ENCODE measurements at places on chromosomes 1 and 21.

DNA sequence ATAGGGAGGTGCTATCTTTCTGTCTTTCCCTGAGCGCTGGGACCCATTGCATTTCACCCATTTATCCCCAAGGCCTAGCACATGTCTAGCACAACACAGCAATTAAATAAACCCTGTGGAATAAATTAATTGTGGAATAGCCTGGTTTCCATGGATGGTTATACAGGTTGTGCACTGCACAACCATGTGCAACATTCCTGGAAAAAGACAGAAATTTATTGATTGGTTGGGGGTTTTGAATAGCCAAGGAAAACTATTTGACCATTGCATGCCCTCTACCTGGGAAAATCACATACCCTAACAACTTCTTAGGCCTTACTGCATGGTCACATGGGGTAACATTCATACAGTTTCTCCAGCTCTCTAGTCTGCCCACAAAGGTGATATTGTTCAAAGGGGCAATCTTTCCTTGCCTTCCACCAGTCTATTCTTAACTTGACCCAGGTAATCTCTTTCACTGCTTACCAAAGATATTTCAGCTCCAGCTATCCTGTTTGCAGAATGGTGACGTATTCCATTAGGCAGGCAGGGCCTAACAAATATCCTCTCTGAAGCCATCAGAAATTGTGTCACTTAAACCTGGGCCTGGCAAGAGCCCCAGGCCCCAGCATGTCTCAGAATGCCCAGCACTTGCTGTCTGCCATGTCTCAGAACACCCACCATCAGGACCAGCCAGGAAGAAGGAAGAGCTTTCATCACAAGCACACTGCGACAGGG is 157.9 kb upstream of the RAB4A start:
- DNase-seq: no peak

- DNase-seq: no peak
Observed at GRCh38 chr1:225766967-225767633, 10.5 kb upstream of the SRP9 start.

DNA sequence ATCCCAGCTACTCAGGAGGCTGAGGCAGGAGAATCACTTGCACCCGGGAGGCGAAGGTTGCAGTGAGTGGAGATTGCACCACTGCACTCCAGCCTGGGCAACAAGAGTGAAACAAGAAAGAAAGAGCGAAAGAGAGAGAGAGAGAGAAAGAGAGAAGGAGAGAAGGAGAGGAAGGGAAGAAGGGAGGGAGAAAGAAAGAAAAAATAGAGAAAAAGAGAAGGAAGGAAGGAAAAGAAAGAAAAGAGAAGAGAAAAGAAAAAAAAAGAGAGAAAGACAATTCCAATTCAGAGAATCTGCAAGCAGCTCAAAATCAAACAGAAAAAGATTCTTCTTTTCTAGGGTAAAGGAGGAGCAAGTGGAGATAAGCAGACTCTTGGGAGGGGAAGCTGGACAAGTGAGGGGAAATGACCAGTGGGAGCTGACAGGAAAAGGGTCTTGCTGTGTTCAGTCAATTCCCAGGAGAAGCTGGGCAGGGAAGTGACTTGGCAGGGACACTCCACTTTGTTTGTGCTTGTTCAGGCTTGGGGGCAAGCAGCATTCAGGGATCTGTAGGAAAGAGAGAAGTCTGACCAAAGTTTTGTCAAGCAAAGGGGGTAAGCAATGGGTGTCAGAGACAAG is 3.6 kb upstream of the CAPN2 start:
- DNase-seq: no peak

- no peak for DNase-seq
Observed at GRCh38 chr1:206778031-206778430, 5.7 kb upstream of the IL10 start.

DNA sequence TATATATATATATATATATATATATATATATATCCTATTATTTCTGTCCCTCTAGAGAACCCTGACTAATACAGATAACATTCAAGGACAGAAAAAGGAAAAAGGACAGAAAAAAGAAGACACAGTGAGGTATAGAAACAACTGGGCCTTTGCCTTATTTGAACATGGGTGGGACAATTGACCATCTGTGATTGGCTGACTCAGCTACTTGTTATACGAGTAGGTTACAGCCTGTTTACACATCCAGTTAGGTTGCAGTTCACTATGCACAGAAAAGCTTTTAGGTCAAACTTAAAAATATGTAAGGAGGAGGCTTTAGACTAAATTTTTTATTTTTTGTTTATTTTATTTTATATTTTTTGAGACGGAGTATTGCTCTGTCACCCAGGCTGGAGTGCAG is 39.8 kb upstream of the RGS8 start:
- no peak for DNase-seq

GRCh38 chr1:29653886-29654450 is 417.6 kb downstream of the PTPRU start:
- DNase-seq: no peak
